ENCODE measurements at places on chromosomes 2 and 18.

- DNase-seq, result no peak
These were observed 2047.1 kb downstream of the SUCLG1 start for GRCh38 chr2:82412021-82412420.

GRCh38 chr2:179179719-179180118, 84.9 kb downstream of the SESTD1 start:
- DNase-seq, result no peak

- no peak for DNase-seq
These were observed 5.8 kb downstream of the ERMN start for GRCh38 chr2:157319795-157320194.

DNA sequence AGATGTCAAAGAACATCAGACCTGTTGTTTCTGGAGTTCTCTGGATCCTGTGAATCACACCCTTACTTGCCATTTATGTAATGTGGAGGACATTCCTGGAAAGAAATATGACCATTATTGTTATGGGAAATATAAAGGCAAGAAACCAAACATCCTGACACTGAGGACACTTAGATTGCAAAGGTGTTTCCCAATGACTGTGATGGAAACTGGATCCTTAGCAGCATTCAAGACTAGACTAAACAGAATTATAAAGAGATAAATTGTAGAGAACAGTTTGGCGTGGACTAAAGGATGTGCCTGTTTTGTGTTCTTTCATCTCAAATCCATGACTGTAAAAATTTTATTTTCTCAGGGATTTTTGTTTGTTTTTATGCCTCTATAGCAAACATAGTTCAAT, 347.7 kb upstream of the SLC14A2 start:
- no peak for DNase-seq

- no peak for DNase-seq
These were observed 70.5 kb upstream of the POMC start for GRCh38 chr2:25238920-25239319.

DNA sequence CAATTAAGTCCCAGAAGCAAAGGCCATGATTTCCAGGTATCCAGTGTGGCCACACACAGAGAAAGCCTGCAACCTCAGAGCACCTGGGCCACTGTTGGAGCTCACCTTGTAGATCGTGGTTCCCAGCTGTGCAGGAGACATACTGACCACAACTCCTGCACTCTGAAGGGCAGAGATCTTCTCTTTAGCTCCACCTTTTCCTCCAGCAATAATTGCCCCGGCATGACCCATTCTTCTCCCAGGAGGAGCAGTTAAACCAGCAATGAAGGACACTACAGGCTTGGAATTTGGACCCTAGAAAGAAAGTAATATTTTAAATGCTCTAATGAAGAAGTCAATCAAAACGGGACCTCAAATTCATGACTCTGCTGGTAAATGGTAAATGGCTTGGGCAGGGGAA, 33.8 kb downstream of the SUCLG1 start:
- no peak for DNase-seq

GRCh38 chr2:65077898-65078297, 21.7 kb downstream of the CEP68 start:
- DNase-seq, result no peak

DNA sequence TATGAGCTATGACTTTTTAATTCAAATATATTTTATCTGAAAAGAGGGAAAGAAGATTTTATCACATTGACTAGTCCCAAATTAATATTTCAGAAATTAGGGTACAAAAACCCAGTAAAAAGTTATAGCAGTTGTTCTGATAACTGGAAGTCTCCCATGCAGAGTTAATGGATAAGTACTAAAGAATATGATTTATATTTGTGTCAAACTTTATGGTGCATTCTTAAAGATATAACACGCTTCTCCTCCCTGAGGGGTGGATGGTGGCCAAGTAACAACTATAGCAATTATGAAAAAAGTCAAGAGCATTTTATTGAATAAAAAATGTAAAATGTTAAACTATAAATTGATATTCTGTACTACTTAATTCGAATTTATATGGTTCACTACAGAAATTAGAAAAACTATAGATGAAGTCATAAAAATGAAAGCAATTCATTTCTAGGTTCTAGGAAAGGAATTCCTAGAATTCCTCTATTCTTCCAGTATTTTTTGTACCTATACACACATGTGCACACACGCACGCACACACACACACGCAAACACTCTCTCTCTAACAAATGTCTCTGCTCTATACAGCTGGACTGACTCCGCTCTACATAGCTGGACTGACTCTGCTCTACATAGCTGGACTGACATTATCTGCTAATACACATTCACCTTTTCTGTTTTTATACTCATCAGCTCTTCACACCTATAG, 111.3 kb downstream of the PRELID3A start:
- DNase-seq, result no peak

GRCh38 chr2:240560480-240561324, 545 bp downstream of the DUSP28 start:
- no peak for DNase-seq

GRCh38 chr2:75915851-75916634, 205.3 kb upstream of the GCFC2 start:
- DNase-seq, result no peak

DNA sequence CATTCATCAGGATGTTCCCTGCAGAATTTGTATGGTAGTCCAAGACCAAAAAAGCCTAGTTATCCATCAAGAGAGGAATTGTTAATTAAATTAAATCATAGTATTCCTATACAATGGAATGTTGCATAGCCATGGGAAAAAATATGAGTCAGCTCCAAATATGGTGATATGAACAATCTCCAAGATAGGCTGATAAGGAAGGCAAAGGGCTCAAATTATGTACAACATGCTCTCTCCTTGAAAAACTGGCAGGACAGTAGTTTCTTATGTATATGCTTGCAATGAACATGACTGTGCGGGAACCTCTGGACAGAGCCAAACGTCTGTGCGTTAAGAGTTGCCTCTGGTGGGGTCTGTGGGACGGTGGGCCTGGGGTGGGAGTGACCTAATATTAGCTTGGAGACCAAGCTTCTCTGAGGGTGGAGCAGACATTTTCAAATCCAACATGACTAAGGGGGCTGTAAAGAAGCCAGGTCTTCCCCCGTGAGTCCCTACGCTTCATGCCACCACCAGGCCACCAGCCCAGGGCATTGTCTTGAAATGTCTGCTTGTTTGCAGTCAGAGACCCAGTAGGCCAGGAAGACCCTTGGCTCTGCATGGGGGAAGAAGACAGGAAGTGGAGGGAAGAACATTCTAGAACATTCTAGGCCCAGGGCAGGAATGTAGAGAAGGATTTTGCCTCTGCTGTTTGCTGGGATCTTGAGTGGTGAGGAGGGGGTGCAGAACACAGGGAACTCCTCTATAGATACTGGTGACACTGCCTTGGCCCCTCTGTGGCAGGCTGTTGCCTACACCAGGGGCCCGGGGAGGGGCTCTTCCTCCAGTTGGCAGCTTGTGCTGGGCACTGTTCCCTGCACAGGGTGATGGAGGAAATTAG, 244.0 kb upstream of the HS6ST1 start:
- no peak for DNase-seq

DNA sequence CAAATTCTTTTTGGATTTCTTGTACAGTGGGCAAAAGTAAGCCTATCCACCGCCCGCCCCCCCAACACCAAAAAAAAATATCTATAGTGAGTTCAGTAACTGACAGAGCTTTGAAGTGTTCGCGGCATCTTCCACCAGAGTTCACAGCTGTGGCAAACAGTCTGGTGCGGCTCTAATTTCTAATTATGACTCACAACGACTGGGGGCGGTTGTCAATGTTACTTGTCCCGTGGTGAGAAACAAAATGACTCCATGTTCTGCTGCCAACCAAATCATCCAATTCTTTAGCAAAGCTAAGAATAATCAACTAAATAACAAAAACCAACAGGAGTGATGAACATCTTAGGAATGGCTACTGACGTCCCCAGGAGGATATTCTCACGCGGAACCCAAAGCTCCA, 392.5 kb upstream of the SALL3 start:
- no peak for DNase-seq

GRCh38 chr2:70806013-70806412, 14.4 kb downstream of the CLEC4F start:
- no peak for DNase-seq

DNA sequence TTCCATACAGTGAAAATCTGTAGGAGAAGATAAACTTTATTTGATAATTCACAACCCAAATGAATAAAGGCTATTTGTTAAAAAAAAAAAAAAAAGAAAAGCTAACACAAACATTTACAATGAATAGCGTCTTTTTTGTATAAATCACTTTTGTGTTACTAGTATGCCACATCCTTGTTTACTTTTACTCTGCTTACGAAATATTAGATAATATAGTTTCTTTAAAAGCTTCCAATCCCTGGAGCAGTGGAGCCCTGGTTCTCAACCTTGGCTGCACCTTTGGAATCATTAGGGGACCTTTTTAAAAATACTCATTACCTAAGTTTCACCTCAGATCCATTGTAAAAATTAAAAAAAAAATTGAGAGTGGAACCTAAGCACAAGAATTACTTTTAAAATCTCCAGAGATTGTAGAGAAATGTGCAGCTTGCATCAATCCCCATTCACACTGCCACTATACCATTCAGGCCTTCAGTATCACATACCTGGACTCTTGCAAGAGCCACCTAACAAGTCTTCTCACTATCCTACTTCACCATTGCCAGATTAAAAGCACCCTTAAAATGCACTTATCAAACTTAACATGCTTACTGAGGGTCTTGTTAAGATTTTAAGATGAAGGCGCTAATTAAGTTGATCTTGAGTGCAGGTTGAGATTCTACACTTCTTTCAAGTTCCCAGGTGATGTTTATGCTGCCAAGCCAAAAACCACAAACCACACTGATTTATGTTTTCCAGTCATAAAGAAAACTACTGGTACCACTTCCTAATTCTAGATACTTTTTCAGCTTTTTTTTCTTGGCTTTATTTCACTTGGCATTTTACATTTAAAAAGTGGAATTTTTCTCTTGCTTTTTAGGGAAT, 59.7 kb upstream of the ZC3H15 start:
- DNase-seq, result no peak

DNA sequence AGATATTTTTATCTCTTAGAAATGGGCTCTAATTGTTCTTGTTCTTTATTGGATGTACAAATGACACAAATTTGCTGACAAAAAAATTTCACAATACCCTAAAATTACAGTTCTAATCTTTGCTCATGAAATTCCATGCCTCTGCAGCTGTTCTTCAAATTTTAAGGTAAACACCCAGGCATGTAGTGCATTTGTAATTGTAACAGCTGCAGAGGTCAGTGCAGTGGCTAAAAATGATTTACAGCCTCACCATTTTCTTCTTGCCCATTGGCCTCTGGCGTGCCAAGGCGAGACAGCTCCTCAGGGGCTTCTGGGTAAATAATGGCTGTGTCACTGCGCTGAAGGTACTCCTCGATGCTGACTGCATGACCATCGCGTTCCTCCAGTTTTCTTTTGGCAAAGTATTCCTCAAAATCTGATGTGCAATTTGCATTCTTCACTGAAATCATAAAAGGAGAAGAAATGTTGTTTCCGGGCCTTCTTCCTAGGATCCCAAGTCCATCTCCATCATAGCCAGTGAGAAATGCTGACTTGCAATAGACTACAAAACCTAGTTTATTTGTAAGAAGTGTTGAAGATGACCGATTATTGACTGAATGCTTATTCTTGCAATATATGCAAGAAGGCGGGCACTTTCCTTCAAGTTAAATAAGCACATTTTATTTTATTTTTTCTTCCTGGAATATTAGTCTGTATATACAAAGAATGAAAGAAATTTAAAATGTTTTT, 115.2 kb downstream of the ZEB2 start:
- DNase-seq, result no peak

DNA sequence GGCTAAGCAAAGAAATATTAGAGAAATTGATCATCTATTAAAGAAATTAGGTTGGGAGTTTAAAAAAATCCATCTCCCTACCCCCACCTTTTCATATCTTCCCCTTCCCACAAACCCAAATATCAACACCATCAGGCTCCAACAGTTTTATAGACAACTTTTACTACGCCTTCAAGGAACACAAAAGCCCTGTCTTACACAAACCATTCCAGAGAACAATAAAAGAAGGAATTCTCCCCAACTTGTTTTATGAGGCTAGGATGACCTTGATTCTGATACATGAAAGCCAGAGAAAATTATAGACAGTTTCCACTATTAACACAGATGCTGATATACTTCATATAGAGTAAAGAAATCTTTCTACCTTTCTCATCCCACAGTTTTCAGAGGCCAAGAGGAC, 211.6 kb downstream of the OSR1 start:
- no peak for DNase-seq

DNA sequence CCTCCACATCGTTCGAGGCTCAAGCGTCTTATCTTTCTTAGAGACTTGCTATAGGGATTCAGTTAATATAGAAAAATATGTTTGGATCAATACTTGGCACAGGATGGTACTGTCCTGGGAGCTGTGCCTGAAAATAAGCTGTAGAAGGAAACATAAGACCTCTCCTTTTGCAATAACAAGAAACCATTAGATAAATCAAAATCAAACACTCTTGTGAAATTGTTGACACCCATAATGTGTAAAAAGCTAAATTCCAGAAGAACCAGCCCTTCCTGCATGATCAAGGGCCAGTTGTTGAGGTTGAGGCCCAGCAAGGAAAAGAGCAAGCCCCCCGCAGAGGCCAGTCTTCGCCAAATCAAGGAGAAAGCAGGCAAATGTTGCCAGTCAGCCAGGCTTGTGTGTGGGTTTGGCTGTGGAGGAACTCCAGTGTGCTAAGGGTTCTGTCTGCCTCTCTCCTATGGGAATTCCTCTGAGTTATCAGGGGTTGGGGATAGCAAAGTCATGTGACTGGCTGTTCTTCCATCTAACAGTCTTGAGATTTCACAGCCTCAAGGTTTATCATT, 185.7 kb downstream of the ACKR3 start:
- no peak for DNase-seq

- DNase-seq, result no peak
These were observed 12.7 kb upstream of the KCNK3 start for GRCh38 chr2:26679867-26680266.

GRCh38 chr18:70333316-70333715, 44.5 kb downstream of the SOCS6 start:
- no peak for DNase-seq

GRCh38 chr2:161606327-161606726, 17.9 kb upstream of the SLC4A10 start:
- DNase-seq, result no peak

- no peak for DNase-seq
These were observed at the start of gene CFAP65 for GRCh38 chr2:219041252-219041651. Gene CFAP65 (minus strand): TSS chr2:219041516. CDS start chr2:219039048, 2,468 bp downstream.

GRCh38 chr2:54133056-54133455, 17.6 kb downstream of the ACYP2 start:
- no peak for DNase-seq

GRCh38 chr2:148484066-148484465, 160.5 kb upstream of the EPC2 start:
- no peak for DNase-seq

DNA sequence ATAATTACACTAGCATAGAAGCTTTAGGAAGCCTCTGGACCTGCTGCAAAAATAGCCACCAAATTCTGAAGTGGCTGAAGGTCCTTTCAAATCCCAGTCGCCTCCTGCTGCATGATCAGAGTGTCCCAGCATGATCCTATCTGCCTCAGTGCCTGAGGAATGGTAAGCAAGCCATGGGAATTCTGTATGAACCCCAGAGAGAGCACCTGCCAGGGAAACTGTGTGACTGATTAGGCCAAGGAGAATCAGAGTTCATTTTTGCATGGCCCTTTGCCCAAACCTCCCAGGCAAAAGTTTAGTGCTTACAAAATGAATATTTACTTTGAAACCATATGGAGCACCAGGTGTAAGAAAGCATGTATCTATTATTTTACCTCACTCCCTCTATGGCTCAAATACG, 221.4 kb downstream of the ARL4C start:
- DNase-seq, result no peak

- no peak for DNase-seq
These were observed 350.4 kb upstream of the FSIP2 start for GRCh38 chr2:185388226-185388625.

GRCh38 chr2:620004-620403, 57.2 kb downstream of the TMEM18 start:
- DNase-seq, result no peak

All from iPS DF 19.7 (cell line).